ENCODE measurements at places on chromosomes 3 and 15.

- no peak for DNase-seq
These were observed 22.2 kb downstream of the EPHB3 start for GRCh38 chr3:184583578-184584451.

- DNase-seq: no peak
These were observed 18.5 kb upstream of the C3orf62 start for GRCh38 chr3:49295489-49296058.

DNA sequence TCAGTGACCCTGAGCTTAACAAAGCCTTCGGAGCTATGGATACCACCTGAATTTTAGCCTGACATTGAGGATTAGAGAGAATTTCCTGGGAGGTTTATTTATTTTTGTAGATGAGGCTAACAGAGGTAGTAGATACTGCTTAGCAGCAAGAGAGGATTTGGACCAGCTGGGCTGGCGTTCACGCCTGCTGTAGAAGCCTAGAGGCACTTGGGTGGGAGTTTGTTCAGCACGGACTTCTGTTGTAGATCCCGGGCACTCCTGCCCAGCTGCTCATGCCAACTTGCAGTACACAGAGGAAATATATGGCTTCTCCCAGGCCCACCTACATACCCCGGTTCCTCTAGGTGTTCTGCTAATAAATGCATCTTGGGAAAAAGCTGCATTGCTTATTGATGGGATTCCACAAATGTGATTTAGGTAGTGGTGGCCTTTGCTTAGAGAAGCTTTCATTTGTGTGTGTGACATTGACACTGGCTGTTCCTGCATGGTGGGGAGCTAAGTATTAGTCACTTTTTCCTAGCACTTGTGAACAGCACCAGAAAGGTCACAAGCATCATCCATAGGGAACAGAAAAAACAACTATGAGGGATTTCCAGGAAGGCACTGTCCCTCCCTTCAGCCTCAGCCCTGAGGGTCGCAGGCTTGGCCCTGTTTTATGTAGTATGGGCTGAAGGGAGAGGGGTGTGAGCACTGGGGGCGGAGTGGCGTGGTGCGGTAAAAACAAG lies 324.8 kb upstream of the LRRFIP2 start:
- DNase-seq: no peak

DNA sequence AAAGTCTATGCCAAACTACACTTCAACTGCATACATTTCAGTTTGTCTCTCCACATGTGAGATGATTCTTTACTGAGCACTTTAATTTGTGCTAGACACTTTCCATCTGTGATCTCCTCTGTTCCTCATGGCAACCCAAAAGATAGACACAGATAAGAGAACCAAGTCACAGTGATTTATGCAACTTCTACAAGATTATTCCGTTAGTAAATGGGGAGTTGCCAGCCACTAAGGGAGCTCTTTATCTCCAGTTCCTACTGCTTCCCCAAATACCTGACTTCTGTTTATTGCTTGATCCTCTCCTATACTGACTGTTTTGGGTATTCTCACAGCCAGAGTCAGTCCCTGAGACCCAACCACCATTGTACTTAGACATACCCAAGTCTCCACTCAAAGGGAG lies 24.1 kb upstream of the AKAP13 start:
- no peak for DNase-seq

DNA sequence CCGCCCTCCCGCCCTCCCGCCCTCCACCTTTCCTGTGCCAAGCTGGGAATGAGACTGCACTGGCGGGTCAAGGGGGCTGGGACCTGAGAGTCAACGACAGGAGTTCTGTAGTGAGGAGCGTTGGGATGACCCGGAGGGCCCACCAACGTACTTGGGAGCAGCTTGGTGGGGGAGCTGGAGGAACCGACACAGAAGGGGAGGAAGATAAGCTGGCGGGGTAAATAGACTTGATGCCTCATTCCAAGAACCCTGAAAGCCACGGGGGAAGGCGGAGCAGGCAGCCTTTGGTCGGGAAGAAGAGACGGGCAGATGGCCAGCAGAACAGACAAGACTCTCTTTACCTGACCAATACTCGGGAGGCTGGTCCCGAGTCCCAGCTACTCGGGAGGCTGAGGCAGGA lies 277 bp downstream of the FMN1 start:
- DNase-seq: no peak
